Keratinocyte (primary cell): ENCODE measurements at places on chromosomes 3 and 15.

- DNase-seq, result no peak
Observed at GRCh38 chr15:51311510-51311909, 26.9 kb downstream of the CYP19A1 start.

DNA sequence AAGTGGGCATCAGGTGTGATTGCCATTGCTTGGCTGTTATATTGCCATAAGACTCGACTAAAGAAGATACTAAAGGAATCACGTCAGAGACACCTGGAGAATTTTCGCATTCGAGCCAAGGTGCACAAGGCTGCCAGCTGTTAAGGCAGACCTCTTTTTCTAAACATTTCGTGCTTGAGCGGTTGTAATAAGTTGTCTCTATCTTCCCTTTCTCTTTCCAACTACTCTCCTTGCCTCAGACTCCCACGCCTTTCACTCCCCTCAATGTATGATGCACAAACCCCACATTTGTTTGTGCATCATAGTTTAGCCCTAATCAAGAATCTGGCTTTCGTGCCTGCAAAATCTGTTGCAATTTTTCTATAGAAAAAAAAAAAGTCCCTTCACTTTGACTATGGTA is 118.0 kb downstream of the IQCH start:
- DNase-seq, result no peak

- DNase-seq, result no peak
Observed at GRCh38 chr15:99305761-99306505, 54.7 kb downstream of the LRRC28 start.

DNA sequence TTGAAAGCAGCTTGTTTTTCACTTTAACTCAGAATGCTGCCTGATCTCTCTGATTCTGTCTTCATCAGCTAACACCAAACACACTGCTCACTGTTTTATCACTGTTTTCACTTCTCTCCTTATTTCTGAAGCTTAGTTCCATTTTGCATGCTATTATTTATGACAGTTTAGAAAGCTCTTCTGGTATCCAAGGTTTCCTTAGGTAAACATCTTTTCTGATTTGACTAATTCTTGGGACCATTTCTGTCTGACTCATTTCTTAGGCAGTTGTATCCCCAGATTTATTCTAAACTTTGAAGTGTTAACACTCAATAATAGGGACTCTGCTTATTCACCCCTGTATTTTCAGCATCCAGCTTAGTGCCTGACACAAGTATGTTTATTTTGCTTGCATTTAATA is 167.7 kb downstream of the BCHE start:
- no peak for DNase-seq

- DNase-seq, result no peak
Observed at GRCh38 chr3:114122027-114122709, 56.7 kb downstream of the DRD3 start.

GRCh38 chr15:42136513-42136912 is 19.9 kb downstream of the PLA2G4F start:
- no peak for DNase-seq

GRCh38 chr15:65653341-65653740 is 31.6 kb downstream of the SLC24A1 start:
- DNase-seq, result peak; percentile 15

DNA sequence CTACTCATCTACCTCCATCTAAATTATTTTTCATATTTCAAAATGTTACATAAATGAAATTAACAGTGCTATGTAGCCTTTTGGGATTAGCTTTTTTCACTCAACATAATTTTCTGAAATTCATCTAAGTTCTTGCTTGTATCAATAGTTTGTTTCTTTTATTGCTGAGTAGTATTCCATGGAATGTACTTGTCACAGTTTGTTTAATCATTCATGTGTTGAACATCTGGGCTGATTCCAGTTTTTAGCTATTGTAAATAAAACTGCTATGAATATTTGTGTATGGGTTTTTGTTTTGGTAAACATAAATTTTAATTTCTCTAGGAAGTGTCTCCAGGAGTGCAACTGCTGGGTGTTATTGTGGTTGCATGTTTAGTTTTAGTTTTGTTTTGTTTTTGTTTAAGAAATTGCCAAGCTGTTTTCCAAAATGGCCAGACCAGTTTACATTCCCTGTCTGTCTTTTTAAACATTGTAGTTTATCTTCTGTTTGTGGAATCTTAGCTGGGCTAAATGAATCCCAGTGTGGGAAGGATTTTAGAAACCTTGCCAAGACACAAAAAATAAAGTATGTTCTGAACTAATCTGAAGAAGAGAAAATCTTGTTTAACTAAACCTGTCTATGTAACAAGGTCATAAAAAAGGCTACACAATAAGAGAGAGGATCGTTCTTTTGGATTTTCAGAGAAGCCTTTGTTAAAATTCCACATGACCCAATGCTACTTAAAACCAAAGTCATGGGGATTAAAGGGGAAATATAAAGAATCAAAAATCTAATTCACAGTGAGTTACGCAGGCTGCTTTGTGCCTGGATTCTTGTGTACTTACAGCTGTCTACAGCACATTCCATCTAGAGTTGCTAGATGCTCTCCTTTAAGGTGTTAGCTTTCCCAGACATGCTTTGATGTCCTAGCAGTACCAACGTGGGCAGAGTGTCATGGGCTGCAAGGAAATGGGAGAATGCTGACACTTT is 129.2 kb upstream of the SUCLG2 start:
- no peak for DNase-seq

DNA sequence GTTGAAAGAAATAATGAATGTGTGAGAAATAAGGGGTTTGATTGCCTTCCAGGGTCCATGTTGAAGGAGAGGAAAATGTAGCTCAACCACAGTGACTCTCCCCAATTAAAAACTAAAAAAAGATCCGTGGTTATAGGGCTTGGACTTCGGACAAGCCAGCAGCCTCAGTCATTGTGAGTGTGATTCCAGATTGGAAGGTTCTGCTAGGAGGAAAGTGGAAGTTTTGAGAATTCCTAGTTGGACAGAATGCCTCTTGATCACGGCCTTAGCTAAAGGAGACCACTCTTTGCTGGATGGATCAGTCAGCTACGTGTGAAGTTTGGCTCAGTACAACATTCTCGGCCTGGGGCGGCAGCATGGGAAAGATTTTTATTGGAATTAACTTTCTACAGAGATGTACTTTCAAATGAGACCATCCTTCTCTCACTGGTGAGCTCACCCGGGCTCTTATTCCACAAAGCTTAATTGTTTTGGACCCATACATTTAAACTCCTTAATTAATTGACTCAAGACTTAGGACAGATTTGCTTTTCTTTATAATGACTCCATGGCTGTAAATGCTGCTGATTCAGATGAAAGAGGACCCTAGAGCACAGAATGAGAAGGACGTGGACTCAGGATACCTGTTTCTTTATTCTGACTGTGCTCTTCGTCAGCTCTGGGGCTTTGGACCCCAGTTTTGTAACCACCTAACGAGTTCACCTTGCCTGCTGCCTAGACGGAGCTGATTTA is 27.5 kb downstream of the FLNB start:
- DNase-seq, result no peak

GRCh38 chr3:195221015-195221853 is 49.7 kb downstream of the XXYLT1 start:
- no peak for DNase-seq

GRCh38 chr3:136110481-136110880 is 85.7 kb downstream of the MSL2 start:
- DNase-seq, result no peak

- no peak for DNase-seq
Observed at GRCh38 chr3:3665961-3666640, 133.1 kb upstream of the LRRN1 start.

- DNase-seq, result no peak
Observed at GRCh38 chr15:73424506-73424905, 18.5 kb upstream of the REC114 start.

GRCh38 chr3:56547486-56547885 is 9.5 kb upstream of the CCDC66 start:
- DNase-seq, result no peak

DNA sequence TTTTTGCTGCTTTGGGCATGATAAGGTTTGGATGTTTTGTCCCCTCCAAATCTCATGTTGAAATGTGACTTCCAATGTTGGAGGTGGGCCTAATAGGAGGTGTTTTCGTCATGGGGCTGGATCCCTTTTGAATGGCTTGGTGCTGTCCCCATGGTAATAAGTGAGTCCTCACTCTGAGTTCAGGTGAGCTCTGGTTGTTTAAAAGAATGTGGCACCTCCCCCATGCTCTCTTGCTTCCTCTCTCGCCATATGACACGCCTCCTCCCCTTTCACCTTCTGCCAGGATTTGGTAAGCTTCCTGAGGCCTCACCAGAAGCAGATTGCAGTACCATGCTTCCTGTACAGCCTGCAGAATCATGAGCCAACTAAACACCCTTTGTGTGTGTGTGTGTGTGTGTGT is 255.5 kb downstream of the EPHB1 start:
- no peak for DNase-seq

GRCh38 chr3:66336333-66336766 is 115.5 kb downstream of the SLC25A26 start:
- no peak for DNase-seq

GRCh38 chr15:54681584-54681983 is 515.2 kb downstream of the RSL24D1 start:
- DNase-seq, result no peak

DNA sequence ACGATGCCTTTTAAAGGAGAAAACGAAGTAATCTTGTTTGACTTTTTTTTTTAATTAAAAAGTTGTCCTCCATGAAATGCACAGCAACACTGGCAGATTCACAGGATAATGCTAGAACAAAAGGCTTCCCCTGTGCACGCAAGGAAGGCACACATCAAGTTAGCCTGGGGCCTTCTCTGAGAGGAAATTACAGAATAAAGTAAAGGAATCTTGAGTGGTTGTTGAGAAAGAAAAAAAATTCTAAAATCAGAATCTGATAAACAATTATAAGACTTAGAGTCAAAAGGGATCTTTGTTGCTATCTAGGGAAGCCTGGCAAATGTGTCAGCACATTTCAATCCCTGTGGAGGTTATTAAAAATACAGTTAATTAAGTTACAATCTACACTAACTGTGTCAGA is 946.0 kb downstream of the IGSF11 start:
- DNase-seq, result no peak

GRCh38 chr3:128787256-128788253 is 61.6 kb downstream of the RAB7A start:
- peak; percentile 81 for DNase-seq

DNA sequence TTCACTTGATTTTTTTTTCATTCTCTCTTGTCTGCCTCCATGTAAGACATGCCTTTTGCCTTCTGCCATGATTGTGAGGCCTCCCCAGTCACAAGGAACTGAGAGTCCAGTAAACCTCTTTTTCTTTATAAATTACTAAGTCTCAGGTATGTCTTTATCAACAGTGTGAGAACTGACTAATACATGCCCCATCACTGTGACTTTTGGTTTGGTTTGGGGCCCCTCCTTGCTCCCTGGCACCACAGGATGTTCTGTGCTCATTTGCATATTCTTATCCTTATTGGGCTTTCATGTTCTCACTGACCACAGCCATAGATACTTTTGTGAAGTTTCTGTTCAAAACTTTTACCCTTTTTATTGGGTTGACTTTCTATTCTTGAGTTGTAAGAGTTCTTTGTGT is 3.8 kb upstream of the PRR20G start:
- DNase-seq, result no peak

DNA sequence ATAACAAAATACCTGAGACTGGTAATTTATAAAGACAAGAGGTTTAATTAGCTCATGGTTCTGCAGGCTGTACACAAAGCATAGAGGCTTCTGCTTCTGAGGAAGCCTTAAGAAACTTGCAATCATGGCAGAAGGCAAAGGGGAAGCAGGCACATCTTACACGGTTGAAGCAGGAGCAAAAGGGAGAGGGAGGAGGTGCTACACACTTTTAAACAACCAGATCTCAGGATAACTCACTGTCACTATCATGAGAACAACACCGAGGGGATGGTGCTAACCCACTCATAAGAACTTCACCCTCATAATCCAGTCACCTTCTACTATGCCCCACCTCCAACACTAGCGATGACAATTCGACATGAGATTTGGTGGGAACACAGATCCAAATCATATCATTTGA is 54.4 kb downstream of the ATP8B4 start:
- no peak for DNase-seq

DNA sequence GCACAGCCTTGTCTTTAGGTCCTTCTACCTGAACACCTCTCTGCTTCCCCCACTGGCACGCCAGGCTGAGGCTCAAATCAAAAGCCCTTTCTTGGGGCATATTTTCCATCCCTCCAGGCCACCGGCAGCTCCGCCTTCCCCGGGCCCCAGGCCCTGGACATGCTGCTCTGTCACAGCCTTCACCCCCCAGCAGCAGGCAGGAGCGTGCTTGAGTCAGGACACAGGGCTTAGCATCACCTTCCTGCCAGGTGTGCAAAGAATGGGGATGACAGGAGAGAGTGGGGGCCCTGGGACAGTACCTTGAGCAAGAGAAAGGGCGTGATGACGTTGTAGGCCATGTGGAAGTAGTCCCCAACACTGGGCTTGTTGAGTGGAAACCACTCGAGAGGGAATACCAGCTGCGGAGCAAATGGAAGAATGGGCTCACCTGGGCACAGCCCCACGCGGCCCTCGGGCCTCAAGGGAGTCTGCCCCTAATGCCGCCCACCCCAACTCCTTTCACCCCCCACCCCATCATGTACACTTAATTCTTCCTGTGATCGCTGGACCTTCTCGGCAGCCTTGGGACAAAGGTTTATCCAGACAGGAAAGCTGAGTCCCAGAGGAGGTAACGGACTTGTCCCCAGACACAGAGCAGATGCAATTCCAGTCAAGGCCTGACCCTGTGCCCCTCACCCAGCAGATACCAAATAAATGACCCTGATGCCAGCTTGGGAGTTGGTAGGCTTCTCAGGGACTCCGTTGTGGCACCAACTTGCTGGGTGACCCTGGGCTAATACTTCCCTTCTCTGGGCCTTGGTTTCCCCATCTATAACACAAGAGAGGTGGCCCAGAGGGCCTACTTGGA is 9.1 kb upstream of the CALML4 start:
- no peak for DNase-seq

- no peak for DNase-seq
Observed at GRCh38 chr3:150922611-150923010, 17.4 kb upstream of the MINDY4B start.

GRCh38 chr15:69679623-69680228 is 227.1 kb downstream of the RPLP1 start:
- no peak for DNase-seq

GRCh38 chr3:59810606-59811005 is 760.8 kb upstream of the CFAP20DC start:
- no peak for DNase-seq

DNA sequence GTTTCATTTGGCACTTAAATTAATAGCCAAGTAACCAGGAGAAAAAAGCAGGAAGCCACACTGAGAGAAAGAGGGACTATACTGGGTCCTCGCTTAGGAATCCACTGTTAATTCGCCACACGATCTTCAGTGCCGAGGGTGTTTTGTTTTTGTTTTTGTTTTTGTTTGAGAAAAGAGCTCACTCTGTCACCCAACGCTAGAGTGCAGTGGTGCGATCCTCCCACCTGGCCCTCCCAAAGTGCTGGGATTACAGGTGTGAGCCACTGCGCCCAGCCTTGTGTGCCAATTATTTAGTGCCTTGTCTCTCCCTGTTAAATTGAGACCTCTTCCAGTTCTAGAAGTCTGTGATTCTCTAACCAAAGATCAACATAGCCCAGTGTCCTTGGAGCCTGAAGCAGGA is 53.8 kb upstream of the TPM1 start:
- no peak for DNase-seq

GRCh38 chr3:74546426-74546825 is 68.0 kb downstream of the CNTN3 start:
- no peak for DNase-seq
